ENCODE measurements at places on chromosomes 5 and 9. TPM values are rescaled to one million over a fixed set of nuclear protein-coding genes. Genes with fewer than 3 reads are reported as not detected.
A peak's percentile ranks its signal among the peaks of the same experiment; 100 is the strongest.

- no peaks in the 10 kb centered on the region for H3K27me3 ChIP-seq
- no peak for DNase-seq
- H3K4me1 ChIP-seq: no peaks in the 10 kb centered on the region
Observed at GRCh38 chr5:102582696-102583095, 83.9 kb upstream of the SLCO6A1 start.

DNA sequence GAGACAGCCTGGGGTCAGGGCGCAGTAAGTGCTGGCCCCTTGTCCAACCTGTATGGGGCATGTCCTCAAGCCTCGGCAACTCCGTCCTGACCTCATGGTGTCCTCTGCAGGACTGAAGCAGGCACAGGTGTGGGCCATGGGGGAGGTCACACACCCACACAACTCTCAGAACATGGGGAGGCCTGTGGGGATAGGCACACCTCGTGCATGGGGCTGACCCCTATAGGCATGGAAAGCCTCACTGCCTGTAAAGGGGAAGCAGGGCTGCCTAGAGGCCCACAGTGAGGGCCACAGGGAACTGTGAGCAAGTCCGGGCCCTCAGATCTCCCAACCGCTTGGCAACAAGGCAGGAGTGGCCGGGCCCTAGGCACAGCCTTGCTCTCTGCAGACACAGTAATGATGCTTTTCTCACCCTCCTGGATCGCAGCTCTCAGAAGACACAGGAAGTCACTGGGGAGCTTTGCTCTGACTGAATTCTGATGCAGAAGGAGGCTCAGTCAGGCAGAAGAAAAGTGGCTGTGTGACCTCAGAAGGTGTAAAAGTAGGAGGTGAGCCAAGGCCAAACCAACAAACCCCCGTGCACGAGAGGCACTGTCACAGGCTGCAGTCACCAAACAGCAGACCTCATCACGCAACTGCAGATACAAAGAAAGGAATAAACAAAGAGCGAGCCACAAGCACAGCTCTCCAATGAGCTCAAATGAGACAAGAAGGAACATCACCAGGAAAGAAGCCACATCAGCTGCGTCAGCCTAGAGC is 5.4 kb downstream of the IPPK start:
- peaks cover 21% of the 10 kb centered on the region for H3K4me1 ChIP-seq
- H3K27ac ChIP-seq: no peak overlapping the region
- peaks cover 12% of the 10 kb centered on the region for H3K36me3 ChIP-seq
- no peaks in the 10 kb centered on the region for H3K27me3 ChIP-seq
- no peak overlapping the region for H3K4me3 ChIP-seq

GRCh38 chr5:61277781-61278180 is 54.3 kb upstream of the ZSWIM6 start:
- DNase-seq: peak; percentile 74
- peak overlapping the region; percentile 15 for H3K4me3 ChIP-seq
- H3K4me1 ChIP-seq: peaks cover 50% of the 10 kb centered on the region
- peak overlapping the region; percentile 70 for H3K27ac ChIP-seq

- no peak overlapping the region for H3K4me3 ChIP-seq
- no peak overlapping the region for H3K27ac ChIP-seq
- H3K27me3 ChIP-seq: no peaks in the 10 kb centered on the region
- H3K36me3 ChIP-seq: peaks cover 3% of the 10 kb centered on the region
Observed at GRCh38 chr9:20988061-20988460, 43.4 kb downstream of the HACD4 start.

Gene ACTBL2
- total RNA-seq: not detected

Measured in lower lobe of right lung (tissue), 2 donors.